NT2/D1 (cell line): ENCODE measurements at places on chromosomes 11 and 22.

- DNase-seq: no peak
These were observed 97.8 kb downstream of the MYO18B start for GRCh38 chr22:25839755-25840154.

DNA sequence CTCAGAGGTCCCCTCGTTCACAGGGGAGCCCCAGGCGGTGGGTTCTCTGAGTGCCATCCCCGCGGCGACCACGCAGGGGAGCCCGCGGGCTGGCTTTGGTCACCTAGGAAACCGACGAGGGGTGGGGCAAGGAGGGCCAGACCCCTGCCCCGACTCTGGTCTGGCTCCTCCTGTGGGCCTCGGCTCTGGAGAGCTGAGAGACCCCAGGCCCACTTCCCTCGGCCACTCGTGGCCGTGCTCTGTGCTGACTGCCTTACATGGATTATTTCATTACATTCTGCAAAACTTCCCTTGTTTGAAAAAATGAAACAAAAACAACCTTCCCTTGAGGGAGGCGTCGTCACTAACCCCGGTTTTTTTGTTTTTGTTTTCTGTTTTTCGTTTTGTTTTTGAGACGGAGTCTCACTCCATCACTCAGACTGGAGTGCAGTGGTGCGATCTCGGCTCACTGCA is 15.1 kb upstream of the CYTH4 start:
- DNase-seq: no peak

GRCh38 chr22:27875951-27876350 is 43.1 kb downstream of the PITPNB start:
- DNase-seq: no peak

DNA sequence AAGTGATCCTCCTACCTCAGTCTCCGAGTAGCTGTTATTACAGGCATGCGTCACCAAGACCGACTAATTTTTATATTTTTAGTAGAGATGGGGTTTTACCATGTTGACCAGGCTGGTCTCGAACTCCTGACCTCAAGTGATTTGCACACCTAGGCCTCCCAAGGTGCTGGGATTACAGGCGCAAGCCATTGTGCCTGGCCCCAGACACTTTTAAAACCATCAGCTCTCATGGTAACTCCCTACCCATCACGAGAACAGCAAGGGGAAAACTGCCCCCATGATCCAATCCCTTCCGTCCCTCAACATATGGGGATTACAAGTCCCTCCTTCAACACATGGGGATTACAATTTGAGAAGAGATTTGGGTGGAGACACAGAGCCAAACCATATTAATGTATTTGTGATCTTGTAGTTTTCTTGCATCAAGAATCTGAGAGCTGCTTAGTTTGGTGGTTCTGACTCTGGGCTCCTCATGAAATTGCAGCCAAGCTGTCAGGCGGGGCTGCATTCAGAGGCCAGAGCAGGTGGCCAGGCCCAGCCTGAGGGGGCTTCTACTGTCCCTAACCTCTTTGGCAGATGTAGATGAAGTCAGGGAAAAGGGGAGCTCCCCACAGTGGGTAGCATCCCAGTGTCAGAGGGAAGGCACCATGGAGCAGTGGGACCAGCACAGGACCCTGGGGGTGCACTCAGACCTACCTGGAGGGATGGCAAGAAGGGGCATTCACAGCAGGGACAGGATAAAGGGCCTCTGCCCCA is 31.2 kb upstream of the PRAME start:
- no peak for DNase-seq

GRCh38 chr11:1942558-1943260 is 4.4 kb upstream of the MRPL23 start:
- DNase-seq: no peak

GRCh38 chr11:14898355-14898754 is 6.3 kb upstream of the CYP2R1 start:
- DNase-seq: no peak

DNA sequence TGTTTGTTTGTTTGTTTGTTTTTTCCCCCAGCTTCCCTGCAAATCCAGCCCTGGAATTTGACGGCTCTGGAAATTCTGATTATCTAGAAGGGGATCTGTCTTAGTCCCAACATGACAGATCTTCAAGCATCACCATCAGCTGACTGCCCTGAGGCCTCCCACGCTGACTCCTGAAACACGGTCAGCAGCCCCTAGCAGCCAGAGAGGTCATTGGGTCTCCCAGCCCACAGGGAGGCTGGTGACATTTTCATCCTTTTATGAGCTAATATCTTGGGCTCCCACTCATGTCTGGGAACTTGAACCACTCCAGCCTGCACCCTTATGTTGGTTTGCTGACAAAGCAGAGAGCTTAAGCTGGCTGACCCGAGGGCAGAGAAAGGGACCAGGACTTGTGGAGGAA is 66.0 kb upstream of the TIMP3 start:
- DNase-seq: no peak
